ENCODE measurements at places on chromosomes 12 and 14.

- no peak for DNase-seq
Observed at GRCh38 chr12:103524238-103524875, 28.6 kb upstream of the C12orf42 start.

GRCh38 chr12:58601529-58601928, 318.8 kb downstream of the LRIG3 start:
- DNase-seq = no peak

GRCh38 chr14:68094158-68094557, 274.6 kb downstream of the RAD51B start:
- DNase-seq = no peak

DNA sequence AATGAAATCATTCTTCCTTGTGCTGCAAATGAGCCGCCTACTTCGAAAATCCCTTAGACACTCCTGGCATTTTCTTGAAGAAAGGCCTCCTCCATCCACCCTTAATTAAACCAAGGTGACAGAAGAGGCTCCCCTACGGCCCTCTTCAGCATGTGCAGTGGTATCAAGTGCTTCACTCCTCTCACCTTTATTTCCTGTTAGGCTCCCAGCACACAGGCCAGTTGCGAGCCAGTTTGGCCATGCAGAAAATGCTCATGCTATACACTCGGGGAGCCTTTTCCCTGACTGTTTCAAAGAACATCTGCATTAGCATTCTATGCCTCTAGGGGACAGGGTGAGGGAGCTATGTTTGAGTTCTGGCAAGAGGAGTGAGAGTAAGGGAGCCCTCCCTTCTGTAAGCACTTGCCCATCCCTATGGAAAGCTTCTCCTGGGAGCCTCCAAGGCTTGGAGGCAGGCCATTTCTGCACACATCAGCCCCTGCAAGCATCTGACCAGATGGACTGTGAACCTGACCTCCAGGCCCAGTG, 291.5 kb downstream of the RPS29 start:
- DNase-seq = no peak

- DNase-seq = no peak
Observed at GRCh38 chr12:18462442-18462841, 201.1 kb downstream of the PIK3C2G start.
